ENCODE measurements at places on chromosomes 13 and 19.

DNA sequence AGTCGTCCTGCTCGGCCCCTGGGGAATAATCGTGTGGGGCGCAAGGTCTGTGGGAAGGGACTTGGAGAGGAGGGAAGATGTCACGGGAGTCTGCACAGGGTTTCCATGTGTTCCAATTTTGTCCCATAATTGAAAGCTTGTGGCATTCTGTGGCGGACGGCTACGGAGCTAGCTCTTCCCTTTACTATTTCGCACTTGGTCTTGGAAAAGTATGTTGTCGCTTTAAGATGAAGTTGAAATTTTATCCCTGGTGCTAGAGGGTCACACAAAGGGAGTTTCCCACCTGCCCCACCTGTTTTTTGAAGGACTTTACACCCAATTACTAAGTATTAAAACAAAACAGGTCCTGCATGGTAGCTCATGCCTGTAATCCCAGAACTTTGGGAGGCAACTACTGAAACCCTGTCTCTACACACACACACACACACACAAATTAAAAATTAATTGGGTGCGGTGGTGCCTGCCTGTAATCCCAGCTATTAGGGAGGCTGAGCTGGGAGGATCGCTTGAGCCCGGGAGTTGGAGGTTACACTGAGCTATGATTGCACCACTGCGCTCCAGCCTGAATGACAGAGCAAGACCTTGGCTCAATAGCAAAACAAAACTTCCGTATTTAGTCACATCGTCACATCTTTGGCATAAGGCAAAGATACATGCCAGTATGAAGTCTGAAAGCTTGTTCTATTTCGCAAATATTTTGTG is 967 bp upstream of the TPT1 start:
- no peak for DNase-seq

- DNase-seq = no peak
These were observed 16.9 kb upstream of the ZNF254 start for GRCh38 chr19:24069905-24070657.

GRCh38 chr19:31416548-31416947 is 67.3 kb upstream of the TSHZ3 start:
- no peak for DNase-seq

DNA sequence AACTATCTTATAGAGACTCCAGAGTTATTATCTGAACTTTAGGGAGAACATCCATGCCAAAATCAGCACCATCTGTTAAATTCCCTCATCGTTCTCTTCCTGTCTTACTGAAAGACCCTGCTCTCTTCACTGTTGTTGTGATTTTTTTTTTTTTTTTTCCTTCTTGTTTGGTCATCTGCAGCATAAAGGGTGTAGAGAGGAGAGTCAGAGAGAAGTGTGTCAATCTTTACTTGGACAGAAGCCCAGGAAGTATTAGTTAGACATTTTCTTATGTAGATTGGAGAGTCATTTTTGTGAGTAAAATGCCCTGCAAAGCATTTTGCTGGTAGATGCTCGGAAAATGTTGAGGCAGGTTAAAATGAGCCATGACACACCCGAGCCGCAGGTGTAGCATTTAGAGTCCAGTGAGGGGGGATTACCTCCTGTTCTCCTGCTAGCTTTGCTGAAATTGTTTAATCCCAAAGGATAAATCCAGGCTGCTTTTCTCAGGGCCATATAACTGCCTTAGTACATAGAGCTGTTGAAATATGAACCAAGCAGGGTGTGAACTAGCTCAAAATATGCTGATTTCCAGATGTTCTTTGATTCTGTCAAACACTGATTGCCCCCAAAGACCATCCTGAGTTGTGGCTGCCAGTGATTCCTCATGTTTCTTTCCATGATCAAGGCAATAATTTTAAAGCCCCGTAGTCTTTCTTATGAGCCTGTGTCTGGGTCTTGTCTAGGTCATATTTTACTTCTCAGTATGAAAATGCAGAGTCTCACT is 143.5 kb downstream of the DCT start:
- DNase-seq = no peak

GRCh38 chr13:110137680-110138009 is 169.3 kb downstream of the COL4A1 start:
- DNase-seq = peak; percentile 38

DNA sequence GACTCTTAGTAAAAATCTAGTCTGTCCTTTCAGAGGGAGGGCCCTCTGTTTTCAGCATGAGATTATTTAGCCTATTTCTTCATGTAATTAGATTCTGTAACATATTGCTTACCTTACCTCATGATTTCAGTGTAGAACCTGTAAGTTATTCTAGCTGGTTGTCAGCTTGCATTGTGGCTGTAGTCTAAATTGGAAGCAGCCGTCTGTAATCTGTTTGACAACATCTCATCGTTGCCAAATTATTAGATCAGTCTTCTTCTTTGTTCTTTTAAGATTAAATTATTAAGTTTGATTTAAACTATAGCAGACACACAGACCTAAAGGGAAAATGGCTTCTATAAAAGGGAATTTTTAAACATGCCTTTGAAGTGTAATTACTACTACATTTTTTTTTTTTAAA is 34.8 kb downstream of the SLAIN1 start:
- DNase-seq = no peak

DNA sequence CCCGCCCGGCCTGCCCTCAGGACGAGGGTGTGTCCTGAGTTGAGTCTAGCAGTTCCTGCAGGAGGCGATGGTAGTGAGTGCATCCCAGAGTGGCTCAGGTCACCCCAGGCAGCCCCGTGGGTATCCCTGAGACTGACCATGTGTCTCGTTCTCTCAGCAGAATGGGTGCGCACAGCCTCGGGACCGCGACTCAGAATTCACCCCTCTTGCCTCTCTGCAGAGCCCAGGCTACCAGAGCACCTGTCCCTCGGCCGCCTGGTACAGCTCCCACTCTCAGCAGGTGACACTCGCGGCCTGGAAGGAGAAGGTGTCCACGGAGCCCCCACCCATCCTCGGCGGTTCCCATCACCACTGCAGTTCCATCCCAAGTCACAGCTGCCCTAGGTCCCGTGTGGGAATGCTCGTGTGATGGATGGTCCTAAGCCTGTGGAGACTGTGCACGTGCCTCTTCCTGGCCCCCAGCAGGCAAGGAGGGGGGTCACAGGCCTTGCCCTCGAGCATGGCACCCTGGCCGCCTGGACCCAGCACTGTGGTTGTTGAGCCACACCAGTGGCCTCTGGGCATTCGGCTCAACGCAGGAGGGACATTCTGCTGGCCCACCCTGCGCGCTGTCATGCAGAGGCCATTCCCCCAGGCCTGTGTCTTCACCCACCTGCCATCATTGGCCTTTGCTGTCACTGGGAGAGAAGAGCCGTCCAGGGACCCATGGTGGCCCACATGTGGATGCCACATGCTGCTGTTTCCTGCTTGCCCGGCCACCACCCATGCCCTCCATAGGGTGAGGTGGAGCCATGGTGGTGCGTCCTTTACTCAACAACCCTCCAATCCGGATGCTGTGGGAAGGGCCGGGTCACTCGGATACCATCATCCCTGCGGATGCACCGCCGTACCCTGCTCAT is 87.1 kb upstream of the MCF2L start:
- no peak for DNase-seq
